EH (cell line): ENCODE measurements at places on chromosomes 7 and 10.

DNA sequence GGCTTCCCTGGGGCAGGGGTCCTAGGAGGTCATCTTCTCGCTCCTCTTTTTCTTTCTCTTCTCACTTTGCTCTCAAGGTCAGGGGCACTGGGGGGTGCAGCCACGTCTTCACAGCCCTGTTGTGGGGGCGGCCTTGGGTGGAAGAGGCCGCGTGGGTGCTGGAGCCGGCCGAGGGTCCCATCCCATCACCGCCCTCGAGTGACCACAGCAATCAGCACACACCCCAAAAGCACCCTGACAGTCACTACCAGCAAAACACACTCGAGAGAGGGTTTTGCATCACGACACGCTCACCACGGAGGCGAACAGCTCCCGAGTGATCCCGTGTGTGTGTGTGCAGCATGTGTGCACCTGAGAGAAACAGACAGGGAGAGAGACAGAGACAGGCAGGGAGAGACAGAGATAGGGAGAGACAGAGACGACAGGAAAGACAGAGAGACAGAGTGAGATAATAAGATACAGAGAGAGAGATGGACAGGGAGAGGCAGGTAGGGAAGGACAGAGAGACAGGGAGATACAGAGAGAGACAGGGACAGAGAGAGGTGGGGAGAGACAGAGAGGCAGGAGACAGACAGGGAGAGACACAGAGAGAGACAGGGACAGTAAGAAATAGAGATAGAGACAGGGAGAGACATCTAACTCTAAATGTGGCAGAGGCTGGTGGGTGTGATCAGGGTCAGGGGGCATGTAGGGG, 100.9 kb downstream of the WDR37 start:
- DNase-seq: no peak

- peak; percentile 70 for DNase-seq
Measured at GRCh38 chr7:135147899-135148721, at the start of gene TMEM140. TSS of gene TMEM140 (plus strand) at chr7:135148072. CDS start at chr7:135164442, 16,370 bp downstream.

- no peak for DNase-seq
Measured at GRCh38 chr10:49186613-49187012, 1.6 kb downstream of the TMEM273 start.

- peak; percentile 80 for DNase-seq
Measured at GRCh38 chr7:106772655-106773108, 92.4 kb upstream of the PIK3CG start.

GRCh38 chr10:15188603-15189002, 20.1 kb upstream of the NMT2 start:
- no peak for DNase-seq

- no peak for DNase-seq
Measured at GRCh38 chr10:70780370-70780760, 4.8 kb downstream of the TBATA start.
